Thymus (tissue), 14 donors: ENCODE measurements at places on chromosomes 7 and 10.

- DNase-seq = no peak
These were observed 20.0 kb upstream of the GATA3 start for GRCh38 chr10:8034466-8035005.

GRCh38 chr7:50584386-50584785, 19.2 kb upstream of the DDC start:
- no peak for DNase-seq

DNA sequence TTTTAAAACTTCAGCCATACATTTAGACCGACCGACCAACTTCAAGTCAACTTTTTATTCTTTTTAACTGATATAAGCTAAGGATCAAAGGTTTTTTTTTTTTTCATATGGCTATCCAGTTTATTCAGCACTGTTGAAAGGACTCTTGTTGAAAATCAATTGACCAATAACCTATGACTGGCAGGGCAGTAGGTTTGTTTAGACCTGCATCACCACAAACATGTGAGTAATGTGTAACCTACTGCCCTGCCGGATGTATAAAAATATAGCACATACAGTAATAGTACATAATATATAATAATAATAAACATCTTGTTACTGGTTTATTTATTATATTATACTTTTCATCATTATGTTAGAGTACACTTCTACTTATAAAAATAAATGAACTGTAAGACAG, 434.6 kb upstream of the SEMA3A start:
- DNase-seq = no peak

DNA sequence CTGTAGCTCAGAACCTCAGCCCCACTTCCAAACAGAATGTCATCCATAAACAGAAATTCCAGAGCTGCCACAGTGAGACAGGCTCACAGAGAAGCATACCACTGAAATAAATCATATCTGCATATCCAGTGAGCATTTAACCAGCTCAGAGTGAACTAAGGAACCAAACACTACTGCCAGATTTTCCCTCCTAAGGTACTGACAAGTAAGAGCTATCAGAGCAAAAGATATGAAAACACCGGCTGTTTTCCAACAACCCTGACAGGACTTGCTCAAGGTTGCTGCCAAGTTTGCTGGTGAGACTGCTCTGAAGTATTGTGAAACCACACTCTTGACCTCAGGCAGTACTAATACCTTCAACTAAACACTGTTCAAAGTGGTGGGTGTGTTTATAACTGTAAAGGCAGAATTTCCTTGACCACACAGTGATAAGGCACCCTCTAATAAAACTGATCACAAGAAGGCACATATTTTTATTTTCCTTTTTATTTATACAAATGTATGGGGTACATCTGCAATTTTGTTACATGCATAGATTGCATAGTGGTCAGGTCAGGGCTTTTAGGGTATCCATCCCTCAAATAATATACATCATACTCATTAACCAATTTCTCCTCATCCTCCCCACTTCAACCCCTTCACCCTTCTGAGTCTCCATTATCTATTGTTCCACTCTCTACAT, 18.3 kb downstream of the SGMS1 start:
- peak; percentile 33 for DNase-seq

- DNase-seq = no peak
These were observed 16.5 kb upstream of the GPR22 start for GRCh38 chr7:107453388-107453787.

DNA sequence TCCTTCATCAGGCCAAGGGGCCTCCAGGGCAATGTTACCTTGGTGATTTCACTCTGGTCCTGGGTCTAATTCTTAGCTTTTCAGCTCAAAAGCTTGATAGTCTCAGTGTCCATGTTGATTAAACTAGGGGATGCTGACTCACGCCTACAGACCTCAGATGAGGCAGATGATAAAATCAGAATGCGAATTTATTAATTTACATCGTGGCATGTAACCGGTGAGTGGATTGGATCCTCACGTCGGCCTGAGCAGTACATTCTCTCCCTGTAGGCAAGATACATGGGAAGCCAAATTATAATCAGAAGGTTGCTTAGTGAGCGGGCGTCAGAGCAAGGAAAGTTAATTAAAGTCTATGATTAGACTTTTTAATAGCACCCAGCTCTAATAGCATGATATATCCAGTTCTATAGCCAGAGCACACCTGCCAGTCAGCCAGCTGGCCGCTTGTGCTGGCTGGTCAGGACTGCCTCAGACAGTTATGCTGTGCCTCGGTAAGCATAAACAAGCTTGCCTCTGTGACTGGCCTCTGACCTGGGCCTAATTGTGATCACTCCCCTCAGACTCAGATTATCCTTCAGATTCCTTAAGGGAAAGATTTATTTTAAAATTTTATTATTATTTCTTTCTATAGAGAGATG, 20.2 kb upstream of the CPA5 start:
- DNase-seq = no peak

DNA sequence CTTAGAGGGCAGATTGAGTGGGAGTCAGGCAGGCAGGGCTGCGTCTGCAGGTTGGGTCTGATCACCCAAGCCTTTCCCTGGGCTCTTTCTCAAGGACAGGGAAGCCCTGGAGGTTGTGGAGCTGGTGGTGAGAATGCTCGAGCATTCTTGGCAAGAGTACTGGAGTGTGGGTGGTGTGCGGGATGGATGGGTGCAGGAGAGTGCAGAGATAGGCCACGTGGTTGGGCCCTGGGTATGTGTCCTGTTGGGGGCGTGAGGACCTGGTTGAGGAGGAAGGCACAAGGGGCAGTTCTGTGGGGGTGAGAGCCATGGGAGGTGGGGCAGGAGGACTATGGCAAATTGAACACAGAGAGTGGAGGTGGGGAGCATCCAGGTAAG, 135.9 kb downstream of the PTPN20 start:
- no peak for DNase-seq

GRCh38 chr10:78752221-78752620, 316.5 kb upstream of the ZMIZ1 start:
- DNase-seq = no peak

- DNase-seq = no peak
These were observed 193.2 kb downstream of the LRMDA start for GRCh38 chr10:75624638-75625037.

DNA sequence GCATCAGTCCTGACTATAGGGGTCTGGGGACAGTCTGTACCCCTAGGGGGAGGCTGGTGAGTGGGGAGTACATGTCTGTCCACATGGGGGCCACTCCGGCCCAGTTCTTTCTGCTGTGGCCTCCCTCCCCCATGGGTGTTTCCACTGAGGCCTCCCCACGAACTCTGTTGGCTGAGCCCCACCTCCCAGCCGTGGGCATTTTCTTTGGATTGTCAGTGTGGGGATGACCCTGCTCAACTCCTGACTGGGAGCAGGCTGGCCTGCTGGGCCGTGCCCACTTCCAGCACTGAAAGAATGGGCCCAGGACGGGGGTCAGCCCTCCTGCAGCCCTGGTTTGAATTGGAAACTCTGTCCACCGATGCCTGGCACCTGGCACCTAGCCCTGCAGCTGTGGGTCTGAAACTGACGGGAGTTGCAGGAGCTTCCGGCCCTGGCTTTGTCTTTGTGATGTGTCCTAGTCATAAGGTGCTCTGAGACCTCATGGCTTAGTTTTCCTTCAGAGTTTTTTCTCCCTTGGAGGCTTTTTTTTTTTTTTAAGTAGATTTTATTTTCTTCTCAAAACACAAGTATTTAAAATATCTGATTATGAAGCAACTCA, 46.5 kb downstream of the LHPP start:
- DNase-seq = no peak

DNA sequence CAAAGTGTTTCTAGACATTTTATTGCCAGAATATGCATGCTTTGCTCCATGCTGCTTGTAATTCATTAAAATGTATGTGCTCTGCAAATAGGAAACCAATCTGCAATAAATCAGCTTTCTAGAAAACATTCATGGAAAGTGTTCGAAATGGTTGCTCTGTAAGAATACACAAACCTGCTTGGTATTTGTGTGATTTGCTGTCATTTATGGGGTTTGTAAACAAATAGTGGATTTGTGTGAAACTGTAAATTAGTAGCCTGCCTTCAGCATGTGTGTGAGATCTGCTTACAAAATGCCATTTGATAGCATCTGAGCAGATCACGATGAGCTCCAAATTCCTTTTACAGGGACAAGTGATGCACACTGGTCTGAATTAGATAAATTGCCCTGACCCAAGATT, 219.0 kb upstream of the CSTF2T start:
- DNase-seq = no peak

GRCh38 chr10:54667136-54667535, 133.9 kb downstream of the PCDH15 start:
- DNase-seq = no peak

- DNase-seq = no peak
These were observed 20.7 kb downstream of the NEURL1 start for GRCh38 chr10:103514244-103514643.

- DNase-seq = no peak
These were observed 98.4 kb upstream of the GJD4 start for GRCh38 chr10:35506741-35507140.

DNA sequence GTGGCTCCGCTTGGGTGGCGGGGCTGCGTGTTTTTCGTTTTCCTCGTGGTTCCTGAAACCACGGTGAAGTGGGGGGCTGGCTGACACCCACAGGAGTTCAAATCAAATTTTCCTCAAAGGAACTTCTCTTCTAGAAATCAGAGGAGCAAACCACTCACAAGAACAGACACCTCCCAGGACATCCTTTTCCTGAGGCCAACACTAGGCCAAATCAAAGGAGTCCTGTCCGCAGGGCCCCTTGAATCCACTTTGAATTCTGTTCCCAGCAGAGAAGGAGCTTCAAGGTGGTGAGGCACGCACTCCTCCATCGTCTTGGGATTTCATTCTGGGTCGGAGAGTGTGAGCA, 29.9 kb upstream of the ZNF273 start:
- no peak for DNase-seq

DNA sequence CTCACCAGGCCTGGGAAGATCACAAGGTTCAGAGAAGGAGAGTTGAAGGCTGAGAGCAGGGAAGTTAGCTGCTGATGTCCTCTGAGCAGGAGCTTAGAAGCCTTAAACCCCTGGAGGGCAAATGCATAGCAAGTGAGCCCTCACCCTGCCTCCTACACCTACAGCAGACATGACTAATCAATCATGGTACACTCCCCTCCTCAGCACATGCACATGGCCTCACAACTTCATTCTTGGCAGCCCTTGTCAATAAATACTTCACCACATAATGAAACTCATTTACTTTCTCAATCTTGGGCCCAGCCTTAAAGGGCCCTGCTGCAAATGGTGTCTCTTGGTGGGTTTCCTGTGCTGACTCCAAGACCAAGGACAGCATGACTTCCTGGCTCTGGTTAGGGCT, 12.9 kb downstream of the MMRN2 start:
- no peak for DNase-seq

DNA sequence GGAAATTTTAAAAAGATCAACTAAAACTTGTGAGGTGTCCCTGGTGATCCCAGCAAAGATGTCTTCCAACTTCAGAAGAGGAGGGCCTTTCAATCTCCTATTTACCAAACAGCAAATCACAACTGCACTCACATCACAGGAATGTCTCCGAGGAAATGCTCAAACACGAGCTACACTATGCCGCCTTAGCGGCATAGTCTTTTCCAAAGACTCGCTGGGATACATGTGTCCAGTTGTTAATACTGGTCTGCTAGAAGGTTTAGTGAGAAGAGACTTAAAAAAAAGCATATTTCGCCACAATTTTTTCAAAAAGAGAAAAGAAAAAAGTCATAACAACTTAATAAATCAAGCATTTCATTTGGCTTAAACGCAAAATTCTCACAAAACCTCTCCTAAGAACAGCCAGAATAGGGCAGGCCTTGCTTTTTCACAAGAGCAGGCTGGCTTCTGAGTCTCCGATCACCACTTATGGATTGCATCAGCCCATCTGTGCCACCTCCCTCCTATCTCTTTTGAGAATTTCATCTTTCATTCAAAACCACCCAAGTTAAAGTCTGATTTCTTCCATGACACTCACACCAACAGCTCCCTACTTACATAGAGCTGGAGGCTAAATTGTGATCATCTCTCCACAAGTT, 66.1 kb downstream of the GNA12 start:
- no peak for DNase-seq

GRCh38 chr10:73730153-73730906, 13.8 kb upstream of the SEC24C start:
- peak; percentile 84 for DNase-seq

DNA sequence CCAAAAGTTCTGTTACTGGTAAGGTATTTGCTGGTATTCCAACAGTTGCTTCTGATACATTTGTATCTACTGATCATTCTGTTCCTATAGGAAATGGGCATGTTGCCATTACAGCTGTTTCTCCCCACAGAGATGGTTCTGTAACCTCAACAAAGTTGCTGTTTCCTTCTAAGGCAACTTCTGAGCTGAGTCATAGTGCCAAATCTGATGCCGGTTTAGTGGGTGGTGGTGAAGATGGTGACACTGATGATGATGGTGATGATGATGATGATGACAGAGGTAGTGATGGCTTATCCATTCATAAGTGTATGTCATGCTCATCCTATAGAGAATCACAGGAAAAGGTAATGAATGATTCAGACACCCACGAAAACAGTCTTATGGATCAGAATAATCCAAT, 131.0 kb downstream of the AASS start:
- no peak for DNase-seq

GRCh38 chr10:75110006-75110632, 1.3 kb upstream of the SAMD8 start:
- no peak for DNase-seq

DNA sequence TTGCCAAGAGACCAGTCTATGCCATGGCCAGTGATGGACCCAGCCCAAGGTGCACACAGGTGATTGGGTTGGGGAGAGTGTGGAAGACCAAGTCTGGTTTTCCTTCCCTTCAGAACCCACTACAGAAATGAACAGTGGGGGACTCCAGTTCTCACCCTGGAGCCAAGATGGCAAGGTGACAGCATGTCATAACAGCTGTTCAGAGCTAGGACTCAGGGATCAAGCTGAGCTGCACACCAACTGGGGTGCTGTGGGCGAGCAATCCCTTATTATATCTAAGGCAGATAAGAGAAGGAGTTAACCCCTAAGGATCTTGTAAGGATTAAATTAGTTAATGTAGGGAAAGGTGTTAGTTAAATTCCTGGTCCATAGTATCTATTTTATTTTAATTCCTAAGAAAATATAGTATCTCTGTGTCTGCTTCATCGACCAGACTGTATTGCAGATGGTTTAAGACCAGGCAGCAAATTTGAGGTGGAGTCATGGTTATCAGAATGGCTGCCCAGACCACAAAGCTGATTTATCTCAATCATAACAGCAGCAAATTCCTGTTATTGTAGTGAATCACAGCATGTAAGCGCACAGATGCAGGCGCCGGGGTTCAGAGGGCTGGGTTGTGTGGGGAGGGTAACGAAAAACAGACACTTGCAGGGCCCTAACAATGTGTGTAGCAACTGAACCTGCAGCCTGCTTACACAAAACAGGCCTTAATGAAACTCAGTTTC, 208.7 kb upstream of the ZNF32 start:
- no peak for DNase-seq
